ENCODE measurements at places on chromosomes 5 and 9. TPM values are rescaled to one million over a fixed set of nuclear protein-coding genes. Genes with fewer than 3 reads are reported as not detected.

Gene PLEKHG4B
- 7.3 TPM for total RNA-seq

Gene C9orf153
- total RNA-seq, result not detected

Gene PHF24
- total RNA-seq, result not detected

Gene TRIM7
- 0.27 TPM for total RNA-seq

Gene CER1
- not detected for total RNA-seq

Gene NR5A1
- not detected for total RNA-seq

Gene ANXA2R
- total RNA-seq, result 4.5 TPM

Gene LHX3
- not detected for total RNA-seq

Gene WDR38
- not detected for total RNA-seq

Gene SPINK1
- not detected for total RNA-seq

Gene PITX1
- 32.6 TPM for total RNA-seq

Gene GPRIN1
- 14.0 TPM for total RNA-seq

Gene QRFP
- not detected for total RNA-seq

Gene TERT
- total RNA-seq, result 0.04 TPM

Gene SMIM23
- not detected for total RNA-seq

Gene KIF20A
- 131 TPM for total RNA-seq

Gene PGM5
- total RNA-seq, result 3.0 TPM

Gene ADAMTSL1
- 11.7 TPM for total RNA-seq

Gene ASTN2
- total RNA-seq, result 6.8 TPM

Gene OTP
- total RNA-seq, result not detected

Gene CDH18
- total RNA-seq, result 3.2 TPM

Gene PCDHA7
- 0.06 TPM for total RNA-seq

Gene GMCL2
- not detected for total RNA-seq

Gene LHFPL2
- 22.2 TPM for total RNA-seq

Gene CNTNAP3
- total RNA-seq, result 12.8 TPM

Gene RETREG1
- 1.5 TPM for total RNA-seq

Gene SLC36A1
- 9.4 TPM for total RNA-seq

Gene FABP6
- total RNA-seq, result not detected

Gene IL5
- not detected for total RNA-seq

Gene HMMR
- 45.7 TPM for total RNA-seq

Gene ZNF367
- total RNA-seq, result 9.9 TPM

Gene GKAP1
- total RNA-seq, result 2.7 TPM

Gene OR1J2
- total RNA-seq, result not detected

Gene IRF1
- 14.3 TPM for total RNA-seq

Gene PCDHGB5
- total RNA-seq, result 0.43 TPM

Gene PCDHGA3
- total RNA-seq, result 10.3 TPM

Gene PCAT7
- 2.8 TPM for total RNA-seq

Gene RGMB
- 9.2 TPM for total RNA-seq

Gene TOR4A
- total RNA-seq, result 1.3 TPM

Gene FLT4
- 0.04 TPM for total RNA-seq

Gene SNX2
- 75.1 TPM for total RNA-seq

Gene ANKRD55
- total RNA-seq, result 1.2 TPM

Gene TAF7
- total RNA-seq, result 51.2 TPM

Gene CCDC171
- total RNA-seq, result 2.2 TPM

Gene CCNI2
- total RNA-seq, result not detected

Gene IFNA4
- total RNA-seq, result not detected

Gene ZNF454
- total RNA-seq, result 0.72 TPM

Gene VCAN
- 14.4 TPM for total RNA-seq

Gene GLRA1
- not detected for total RNA-seq

Gene CARTPT
- not detected for total RNA-seq

Gene CDKN2B-AS1
- total RNA-seq, result not detected

Gene TESK1
- total RNA-seq, result 5.4 TPM

Gene LCP2
- total RNA-seq, result 2.7 TPM

Gene OBP2B
- not detected for total RNA-seq
